Epithelial cell of proximal tubule (primary cell): ENCODE measurements at places on chromosomes 13 and 19.
A peak's percentile ranks its signal among the peaks of the same experiment; 100 is the strongest.

- DNase-seq = peak; percentile 61
Observed at GRCh38 chr13:44306371-44307192, 67.0 kb upstream of the SERP2 start.

DNA sequence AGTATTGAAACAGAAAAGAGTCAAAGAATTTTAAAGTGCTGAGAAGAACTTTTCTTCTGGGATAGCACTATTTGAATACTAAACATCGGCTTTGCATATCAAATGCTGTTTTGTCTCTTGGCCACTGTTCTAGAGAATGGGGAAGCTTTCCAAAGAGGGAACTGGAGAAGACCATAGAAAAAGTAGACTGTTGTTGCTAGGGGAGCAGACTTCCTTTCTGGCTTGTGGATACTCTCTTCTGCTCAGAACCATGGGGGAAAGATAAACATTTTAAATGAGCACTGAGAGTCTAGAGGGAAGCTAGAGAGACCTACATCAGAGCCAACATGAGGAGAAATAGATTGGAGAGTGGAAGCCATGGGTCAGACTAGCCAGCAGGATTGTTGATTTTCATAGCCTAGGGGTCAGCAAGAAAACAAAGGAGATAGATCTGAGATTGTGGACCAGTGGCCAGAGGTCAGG lies 315.7 kb downstream of the KCTD12 start:
- no peak for DNase-seq

- DNase-seq = no peak
Observed at GRCh38 chr19:15287496-15287895, 44.8 kb downstream of the BRD4 start.

DNA sequence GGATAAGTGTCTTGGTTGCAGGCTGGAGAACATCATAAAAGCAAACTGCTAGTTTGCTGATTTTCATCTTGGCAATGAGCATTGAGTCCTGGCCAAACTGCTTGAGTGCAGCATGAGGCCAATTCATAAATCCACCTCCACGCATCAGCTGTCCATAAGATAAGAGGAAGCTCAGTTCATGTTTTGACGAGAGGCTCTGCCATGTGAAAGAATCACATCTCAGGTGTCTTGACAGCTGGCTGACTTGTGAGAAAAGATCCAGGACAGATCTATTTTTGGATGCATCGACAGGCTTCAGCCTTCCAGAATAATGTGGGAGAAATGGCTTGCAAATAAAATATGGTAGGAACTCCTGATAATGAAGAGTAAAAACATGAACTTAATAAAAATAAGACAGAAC lies 5.4 kb upstream of the ZNF682 start:
- DNase-seq = no peak

DNA sequence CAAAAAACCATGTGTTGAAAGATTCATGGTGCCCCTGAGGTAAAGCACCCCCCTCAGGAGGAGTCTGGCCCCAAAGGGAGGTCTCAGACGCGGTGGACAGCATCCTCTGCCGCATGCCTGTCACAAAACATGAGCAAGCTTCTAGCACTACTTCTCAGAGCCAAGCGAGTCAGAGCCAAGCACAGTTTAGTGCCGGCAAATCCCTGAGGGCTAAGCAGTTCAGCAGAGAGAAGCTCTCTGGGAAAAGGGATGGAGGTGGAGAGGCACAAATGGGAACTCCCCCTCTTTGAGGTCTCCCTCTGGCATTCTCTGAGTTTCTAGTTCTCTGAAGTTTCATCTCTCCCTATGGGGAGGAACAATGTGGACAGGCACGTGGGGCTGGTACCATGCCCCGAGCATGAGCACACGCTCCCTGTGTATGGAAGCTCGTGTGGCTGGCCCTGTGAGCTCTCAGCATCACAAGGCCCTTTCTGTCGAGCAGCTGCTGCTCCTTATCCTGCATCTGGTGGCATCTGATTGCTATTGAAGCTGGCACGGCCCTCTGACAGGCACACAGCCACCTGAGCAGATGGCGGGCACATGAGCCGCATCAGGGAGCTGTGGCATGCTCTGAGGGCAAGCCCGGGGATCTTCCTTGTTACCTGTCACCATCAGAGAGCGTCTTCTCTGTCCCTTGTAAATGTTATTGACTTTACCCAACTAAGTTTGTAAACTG lies 325.1 kb downstream of the SLC7A1 start:
- DNase-seq = no peak

- DNase-seq = no peak
Observed at GRCh38 chr13:102718746-102719145, 23.9 kb upstream of the METTL21C start.

DNA sequence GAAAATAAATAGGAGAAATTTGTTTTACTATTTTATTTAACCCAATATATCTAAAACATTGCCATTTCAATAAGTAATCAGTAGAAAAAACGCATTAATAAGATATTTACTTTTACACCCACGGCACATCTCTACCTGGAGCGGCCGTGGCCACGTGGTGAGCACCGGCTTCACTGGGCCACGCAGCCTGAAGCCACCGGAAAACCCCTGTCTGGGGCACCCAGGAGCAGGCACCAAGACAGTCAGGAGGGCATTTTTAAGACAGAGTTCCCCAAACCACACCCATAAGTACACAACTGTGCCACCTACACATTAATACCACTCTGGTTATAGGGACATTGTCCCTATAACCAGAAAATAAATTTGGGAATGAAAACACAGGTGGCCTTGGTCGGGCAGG lies 80.9 kb downstream of the SPACA7 start:
- no peak for DNase-seq

DNA sequence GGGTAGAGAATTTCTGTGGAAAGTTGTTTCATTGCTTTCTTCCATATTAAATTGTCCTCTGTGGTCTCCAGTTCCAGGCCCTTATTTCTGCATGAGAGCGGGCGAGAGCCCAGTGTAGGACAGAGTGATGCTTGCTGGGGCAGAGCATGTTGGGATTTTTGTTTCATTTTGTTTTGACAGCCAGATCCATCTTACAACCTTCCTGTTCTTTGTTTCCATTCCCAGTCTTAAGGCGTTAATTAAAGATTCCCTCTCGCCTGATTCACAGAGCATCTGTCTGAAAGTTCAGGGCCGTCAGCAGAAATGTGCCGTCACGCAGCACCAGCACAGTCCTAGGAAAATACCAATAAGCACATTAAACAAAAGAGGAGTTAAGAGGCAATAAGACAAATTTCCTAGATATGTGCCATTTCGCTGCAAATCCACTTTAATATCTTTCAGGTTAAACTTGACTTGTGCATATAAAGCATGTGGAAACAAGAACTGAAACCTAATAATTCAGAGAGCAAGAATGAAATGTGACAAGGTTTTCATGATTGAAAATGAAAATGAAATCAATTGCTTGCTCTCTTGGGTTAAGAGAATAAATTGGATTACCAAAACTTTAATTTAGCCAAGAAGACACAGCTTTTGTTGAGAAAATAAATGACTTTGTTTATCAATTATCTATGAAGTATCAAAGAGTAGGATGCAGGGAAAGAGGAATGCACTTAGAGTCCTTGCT lies 210.7 kb upstream of the SLC10A2 start:
- no peak for DNase-seq

- DNase-seq = no peak
Observed at GRCh38 chr19:17646441-17646840, 41.7 kb downstream of the UNC13A start.

GRCh38 chr13:112799394-112799793 lies 109.6 kb downstream of the ATP11A start:
- no peak for DNase-seq

DNA sequence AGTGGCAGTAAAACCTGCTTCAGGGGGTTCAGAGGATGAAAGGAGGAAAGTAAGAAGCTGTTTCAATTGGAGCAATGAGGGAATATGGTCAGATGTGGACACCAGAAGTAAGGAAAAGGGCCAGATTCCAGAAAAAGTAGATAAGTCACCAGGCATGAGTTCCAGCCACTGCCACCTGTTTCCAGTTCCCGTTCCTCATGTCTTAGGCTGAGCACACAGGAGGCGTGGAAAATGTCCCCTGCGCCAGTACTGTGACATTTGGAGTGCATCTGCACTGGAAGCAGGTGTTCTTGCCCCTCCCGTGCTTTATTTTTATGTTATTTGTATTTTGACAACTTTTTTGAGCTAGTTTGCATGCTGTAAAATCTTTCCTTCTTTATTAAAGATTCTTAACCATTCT lies 25.3 kb downstream of the LMO7 start:
- DNase-seq = no peak

- no peak for DNase-seq
Observed at GRCh38 chr19:57171551-57172081, 4.3 kb upstream of the DUXA start.

DNA sequence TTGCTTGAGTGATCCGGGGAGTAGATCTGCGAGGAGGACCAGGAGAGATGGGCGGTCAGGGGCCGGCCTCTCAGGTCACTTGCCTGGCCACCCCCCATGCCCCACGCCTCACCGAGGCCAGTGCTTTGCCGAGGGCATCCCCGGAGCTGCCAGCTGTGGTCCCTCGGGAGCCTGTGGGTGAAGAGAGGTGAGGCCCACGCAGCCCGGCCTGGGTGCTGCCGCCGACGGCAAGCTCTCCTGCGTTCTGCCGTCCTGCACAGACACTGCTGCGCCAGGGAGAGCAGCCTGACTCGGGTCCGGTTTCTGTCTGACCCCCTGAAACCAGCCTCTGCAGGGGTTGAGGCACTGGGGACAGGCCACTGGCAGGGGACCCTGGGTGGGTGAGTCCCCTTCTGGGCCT lies 15.8 kb upstream of the UQCR11 start:
- no peak for DNase-seq

DNA sequence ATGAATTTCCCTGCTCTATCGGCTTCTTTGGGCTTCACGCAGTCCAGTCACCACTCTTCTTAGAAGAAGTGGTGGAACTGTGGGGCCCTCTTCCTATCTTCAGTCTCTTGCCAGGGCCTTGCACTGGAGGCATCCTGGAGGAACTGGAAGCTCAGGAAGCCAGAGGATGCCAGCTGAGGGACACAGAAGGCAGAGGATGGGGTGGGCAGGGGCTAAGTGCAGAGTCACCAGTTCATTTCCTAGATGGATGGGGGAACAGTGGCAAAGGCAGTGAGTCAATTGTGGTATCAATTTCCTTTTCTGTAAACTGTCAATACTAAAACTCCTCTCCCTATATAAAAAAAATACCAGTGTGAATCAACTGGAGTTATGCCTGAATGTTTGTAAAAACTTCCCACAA lies 419.7 kb downstream of the KLF12 start:
- no peak for DNase-seq

DNA sequence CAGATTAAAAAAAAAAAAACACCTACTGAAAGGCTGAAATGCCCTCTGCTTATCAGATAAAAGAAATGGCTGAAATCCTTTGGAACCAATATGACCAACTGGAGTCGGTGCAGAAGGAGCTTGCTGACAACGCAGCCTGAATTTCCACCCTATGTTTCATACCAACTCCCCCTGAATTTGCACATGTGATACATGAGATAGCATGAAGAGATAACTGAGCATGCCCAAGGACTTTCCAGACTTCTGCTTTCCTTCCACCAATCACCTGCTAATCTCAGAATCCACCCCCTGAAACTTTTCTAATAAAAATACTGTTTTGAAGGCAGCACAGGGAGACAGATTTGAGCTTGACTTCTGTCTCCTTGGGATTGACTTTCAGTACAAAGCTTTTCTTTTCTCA lies 32.2 kb upstream of the WDFY2 start:
- no peak for DNase-seq

GRCh38 chr13:43584751-43585150 lies 202.0 kb downstream of the ENOX1 start:
- DNase-seq = no peak
